H7 (cell line): ENCODE measurements at places on chromosomes 2 and 18. TPM values are rescaled to one million over a fixed set of nuclear protein-coding genes. Genes with fewer than 3 reads are reported as not detected.

Gene DNAJC5G
- not detected in 2 replicates for total RNA-seq

Gene CDH2
- 101 and 106 TPM in 2 replicates for total RNA-seq

Gene UNC80
- total RNA-seq = 0.17 and 0.18 TPM in 2 replicates

Gene LRRTM4
- 3.6 and 5.7 TPM in 2 replicates for total RNA-seq

Gene ELAC1
- total RNA-seq = 1.9 and 4.9 TPM in 2 replicates

Gene DPP4
- total RNA-seq = 1.6 and 4.3 TPM in 2 replicates

Gene SERPINE2
- total RNA-seq = 186 and 229 TPM in 2 replicates

Gene RAD51AP2
- 0.10 and 0.15 TPM in 2 replicates for total RNA-seq

Gene RGPD4
- total RNA-seq = not detected in 2 replicates

Gene ABCG8
- total RNA-seq = not detected in 2 replicates

Gene RAMP1
- 0.17 and 0.78 TPM in 2 replicates for total RNA-seq

Gene DSC2
- total RNA-seq = 22.9 and 25.7 TPM in 2 replicates

Gene SDC1
- 27.2 and 38.5 TPM in 2 replicates for total RNA-seq

Gene IL36G
- 0.37 TPM in 1 of 2 replicates, not detected in the other for total RNA-seq

Gene HOXD12
- not detected in 2 replicates for total RNA-seq

Gene WDCP
- 21.8 and 22.8 TPM in 2 replicates for total RNA-seq

Gene SPDYA
- 0.28 TPM in 1 of 2 replicates, not detected in the other for total RNA-seq

Gene CHAC2
- 12.1 and 18.9 TPM in 2 replicates for total RNA-seq

Gene RUFY4
- total RNA-seq = not detected in 2 replicates

Gene PLCD4
- not detected in 2 replicates for total RNA-seq

Gene SPEG
- 25.3 and 27.4 TPM in 2 replicates for total RNA-seq

Gene ANKRD12
- 3.2 and 11.3 TPM in 2 replicates for total RNA-seq

Gene MAP3K19
- not detected in 2 replicates for total RNA-seq

Gene CDH20
- total RNA-seq = 0.31 and 0.81 TPM in 2 replicates

Gene GAREM2
- 7.2 and 9.5 TPM in 2 replicates for total RNA-seq

Gene SATB2
- total RNA-seq = 10.3 and 15.7 TPM in 2 replicates

Gene SALL3
- total RNA-seq = 60.0 and 96.6 TPM in 2 replicates

Gene MALL
- total RNA-seq = 5.1 and 9.2 TPM in 2 replicates

Gene CXCR4
- 9.6 and 62.1 TPM in 2 replicates for total RNA-seq

Gene COL6A3
- 5.1 and 7.0 TPM in 2 replicates for total RNA-seq

Gene DSC1
- total RNA-seq = 0.04 TPM in 1 of 2 replicates, not detected in the other

Gene CAPN13
- 0.55 and 2.3 TPM in 2 replicates for total RNA-seq

Gene CNTNAP5
- total RNA-seq = 0.04 and 0.28 TPM in 2 replicates

Gene ALK
- total RNA-seq = 0.15 and 0.21 TPM in 2 replicates

Gene SERPINB13
- total RNA-seq = not detected in 2 replicates

Gene MEP1B
- total RNA-seq = not detected in 2 replicates

Gene LRATD1
- 1.1 and 1.3 TPM in 2 replicates for total RNA-seq

Gene KANSL1L
- 8.9 and 11.4 TPM in 2 replicates for total RNA-seq

Gene CENPO
- total RNA-seq = 29.0 and 36.6 TPM in 2 replicates

Gene TRIP12
- total RNA-seq = 74.9 and 89.8 TPM in 2 replicates

Gene BMP10
- total RNA-seq = not detected in 2 replicates

Gene CDKL4
- 0.41 TPM in 1 of 2 replicates, not detected in the other for total RNA-seq

Gene CNGA3
- 0.10 TPM in 1 of 2 replicates, not detected in the other for total RNA-seq

Gene ZSWIM2
- not detected in 2 replicates for total RNA-seq

Gene SERPINB11
- not detected in 2 replicates for total RNA-seq

Gene EVA1A
- 3.4 and 7.4 TPM in 2 replicates for total RNA-seq

Gene MROH2A
- not detected in 2 replicates for total RNA-seq

Gene CXCR1
- total RNA-seq = not detected in 2 replicates

Gene IL36RN
- total RNA-seq = not detected in 2 replicates

Gene NPHP1
- 1.6 and 1.9 TPM in 2 replicates for total RNA-seq

Gene CLIP4
- 0.30 and 2.0 TPM in 2 replicates for total RNA-seq

Gene SLC16A14
- total RNA-seq = 1.3 and 2.1 TPM in 2 replicates

Gene FOXI3
- total RNA-seq = 1.7 and 2.7 TPM in 2 replicates
